Upper lobe of right lung (tissue), 1 donor: ENCODE measurements at places on chromosomes 11 and 22. TPM values are rescaled to one million over a fixed set of nuclear protein-coding genes. Genes with fewer than 3 reads are reported as not detected.
A peak's percentile ranks its signal among the peaks of the same experiment; 100 is the strongest.

DNA sequence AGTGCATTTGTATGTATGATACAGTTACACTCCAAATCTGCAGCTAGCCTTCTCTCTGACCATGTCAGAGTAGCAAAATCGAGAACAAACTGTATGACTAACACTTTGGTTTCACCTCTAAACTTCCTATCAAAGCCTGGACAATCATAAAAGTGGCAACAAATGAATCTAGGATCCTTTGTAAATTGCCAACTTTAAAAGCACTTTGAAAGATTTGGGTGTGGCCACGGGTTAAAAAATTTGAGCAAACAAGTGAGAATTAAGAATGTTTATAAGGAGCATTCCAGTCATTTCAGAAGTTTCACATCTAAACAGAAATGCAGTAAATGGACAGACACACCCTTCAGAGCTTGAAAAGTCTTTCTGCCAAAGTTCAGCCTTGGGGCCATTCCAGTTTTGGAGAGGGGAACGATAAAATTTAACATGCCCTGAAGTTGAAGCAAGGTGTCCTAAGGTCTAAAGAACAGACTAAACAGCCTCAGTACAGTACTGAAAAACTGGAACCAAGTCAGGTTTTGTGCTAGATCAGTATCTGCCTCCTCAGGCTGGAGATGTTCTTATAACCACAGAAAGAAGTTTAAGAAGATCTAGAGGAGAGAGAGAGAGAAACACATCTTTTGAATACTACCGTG, 181.9 kb upstream of the BDNF start:
- no peak for DNase-seq

GRCh38 chr11:100584201-100584985, 102.7 kb upstream of the ARHGAP42 start:
- DNase-seq = no peak

GRCh38 chr11:125226706-125227105, 62.2 kb downstream of the PKNOX2 start:
- no peak for DNase-seq

DNA sequence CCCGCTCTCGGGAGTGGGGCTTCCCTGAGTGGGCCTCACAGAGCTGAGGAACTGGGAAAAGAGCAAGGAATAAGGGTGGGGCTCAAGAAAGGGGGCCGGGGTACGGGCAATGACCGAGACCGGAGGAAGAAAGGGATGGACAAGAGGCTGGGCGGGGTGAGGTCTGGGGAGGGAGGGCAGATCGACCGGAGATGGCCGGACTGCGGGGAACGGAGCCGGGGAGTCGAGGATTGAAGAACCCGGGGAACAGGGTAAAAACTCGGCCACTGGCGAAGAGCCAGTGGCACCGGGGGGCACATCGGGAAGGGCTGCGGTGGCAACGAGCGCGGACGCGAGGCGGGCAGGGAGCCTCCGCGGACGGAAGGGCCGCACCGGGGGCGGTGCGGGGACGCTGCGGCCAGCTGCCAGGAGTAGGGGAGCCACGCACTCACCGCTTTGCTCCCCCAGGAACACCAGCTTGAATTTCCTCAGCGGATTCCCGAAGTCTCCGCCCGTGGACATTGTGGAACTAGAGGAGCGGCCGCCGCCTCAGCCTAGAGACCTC, 667 bp downstream of the RAB6A start:
- DNase-seq = peak; percentile 81

DNA sequence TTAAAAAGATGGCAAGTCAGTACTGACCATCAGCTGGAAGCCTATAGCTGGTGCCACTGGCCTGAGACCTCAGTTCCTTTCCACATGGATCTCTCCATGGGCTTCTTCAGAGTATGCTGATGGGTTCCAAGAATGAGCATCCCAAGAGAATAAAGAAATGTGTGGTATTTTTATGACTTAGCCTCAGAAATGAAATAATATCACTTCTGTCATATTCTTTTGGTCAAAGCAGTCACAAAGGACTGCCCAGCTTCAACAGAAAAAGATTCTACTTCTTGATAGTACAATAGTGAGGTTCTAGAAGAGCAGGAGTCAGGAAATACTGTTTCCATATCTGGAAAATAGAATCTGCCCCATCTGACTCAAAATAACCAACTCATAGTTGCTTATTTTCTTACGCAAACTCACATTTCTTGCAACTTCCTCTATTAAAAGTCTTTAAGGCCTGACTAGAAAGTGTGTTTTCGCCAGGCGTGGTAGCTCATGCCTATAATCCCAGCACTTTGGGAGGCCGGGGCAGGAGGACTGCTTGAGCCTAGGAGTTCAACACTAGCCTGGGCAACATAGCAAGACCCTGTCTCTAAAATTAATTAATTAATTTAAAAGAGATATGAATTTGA, 116.9 kb downstream of the SIK3 start:
- DNase-seq = no peak

DNA sequence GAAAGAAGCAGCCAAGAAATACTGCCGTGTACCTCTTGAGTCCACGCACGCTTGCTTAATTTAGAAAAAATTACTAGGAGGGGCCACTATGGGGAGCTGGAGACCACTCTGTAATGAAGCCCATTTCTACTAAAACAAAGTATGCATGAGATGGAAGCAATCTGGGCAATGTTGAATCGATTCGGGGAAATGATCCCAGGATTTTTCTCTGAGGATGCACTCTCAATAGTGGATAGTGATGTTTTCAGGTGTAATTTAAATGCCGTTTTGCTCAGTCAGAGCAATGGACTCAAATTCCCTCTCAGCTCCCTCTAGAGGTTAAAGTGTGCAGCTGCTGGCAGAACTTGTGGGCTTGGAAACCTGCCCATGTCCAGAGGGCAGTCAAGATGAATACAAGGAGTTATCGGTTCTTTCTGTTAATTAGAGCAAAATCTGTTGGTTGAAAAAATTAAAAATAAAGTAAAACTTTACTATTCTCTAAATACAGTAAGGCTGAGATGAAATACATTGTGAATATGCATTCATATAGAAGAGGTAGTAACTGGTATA, 64.1 kb downstream of the ME3 start:
- DNase-seq = peak; percentile 73

GRCh38 chr11:44388828-44389657, 79.1 kb upstream of the ALX4 start:
- peak; percentile 18 for DNase-seq

DNA sequence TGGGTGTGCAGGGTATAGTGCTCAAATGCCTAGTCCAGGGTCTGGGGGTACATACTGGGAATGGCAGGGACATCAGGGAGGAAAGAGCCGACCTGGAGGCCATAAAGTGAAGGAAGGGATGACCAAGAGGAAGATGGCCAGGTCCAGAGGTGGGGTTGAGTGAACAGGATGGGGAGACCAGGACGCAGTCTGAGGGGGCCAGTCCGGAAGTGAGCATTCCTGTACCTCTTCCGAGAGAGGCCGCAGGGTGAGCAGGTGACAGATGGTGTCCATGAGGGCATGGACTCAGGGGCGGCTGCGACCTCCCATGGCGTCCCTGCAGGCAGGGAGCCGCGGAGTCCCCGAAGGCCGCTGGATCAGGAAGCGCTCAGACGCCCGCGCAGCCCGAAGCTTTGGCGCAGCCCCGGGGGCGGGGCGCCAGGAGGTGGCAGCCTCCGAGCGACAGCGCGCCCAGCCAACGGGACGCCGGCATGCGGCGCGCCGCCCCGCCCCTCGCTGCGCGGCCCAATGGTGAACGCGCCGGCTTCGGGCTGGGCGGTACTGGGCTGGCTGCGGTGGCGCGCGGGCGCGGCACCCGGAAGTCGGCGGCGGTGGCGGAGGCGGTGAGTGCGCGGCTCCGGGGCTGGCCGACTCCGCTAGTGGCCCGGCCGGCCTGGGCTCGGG, at the start of gene TANGO2:
TSS of gene TANGO2 (plus strand) at position 578 of the 663 bp plus-strand sequence. CDS start 15,689 bp downstream, outside the sequence.
- DNase-seq = peak; percentile 96

GRCh38 chr11:1828542-1828941, 6.2 kb upstream of the SYT8 start:
- no peak for DNase-seq

DNA sequence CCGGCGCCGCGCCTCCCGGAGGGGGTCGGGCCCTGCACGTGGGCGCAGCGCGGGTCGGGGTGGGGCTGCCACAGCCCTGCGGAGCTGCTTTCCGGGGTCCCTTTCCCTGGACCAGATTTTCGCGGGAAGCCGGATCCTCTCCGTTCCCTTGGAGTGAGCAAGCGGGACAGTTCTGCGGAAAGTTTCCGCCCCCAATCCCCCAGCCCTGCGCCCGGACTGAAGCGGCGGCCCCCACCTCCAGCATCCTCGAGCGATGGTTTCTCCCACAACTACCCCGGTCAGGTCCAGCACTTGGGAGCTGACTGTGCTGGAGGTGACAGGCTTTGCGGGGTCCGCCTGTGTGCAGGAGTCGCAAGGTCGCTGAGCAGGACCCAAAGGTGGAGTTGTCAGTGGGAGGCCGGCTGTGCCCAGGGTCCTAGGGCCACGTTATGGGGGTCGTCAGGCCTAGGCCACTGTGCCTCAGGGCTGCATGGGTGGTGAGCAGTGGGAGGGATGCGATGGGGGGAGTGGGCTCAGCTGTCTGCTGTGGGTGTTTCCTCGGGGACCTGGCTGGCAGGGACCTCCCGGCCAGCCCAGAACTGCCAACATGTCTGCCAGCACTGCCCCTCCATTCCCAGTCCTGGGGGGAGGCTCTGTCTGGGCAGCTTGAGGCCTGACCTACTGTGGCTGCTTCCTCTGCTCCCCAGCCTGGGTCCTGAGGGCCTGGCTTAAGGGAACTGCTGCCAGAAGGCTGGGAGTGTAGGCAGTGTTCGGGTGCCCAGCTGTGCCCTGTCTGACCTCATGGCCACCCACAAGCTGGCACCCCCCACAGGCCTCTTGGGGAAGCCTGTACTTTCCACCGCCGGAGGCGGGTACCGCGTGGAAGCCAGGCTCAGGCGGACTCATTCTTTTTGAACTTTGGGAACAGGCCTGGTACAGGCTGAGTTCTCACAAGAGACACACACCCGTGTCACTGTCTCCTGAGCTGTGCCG, 726 bp downstream of the ST3GAL4 start:
- peak; percentile 80 for DNase-seq

GRCh38 chr11:65883786-65884715, 4.2 kb downstream of the FIBP start:
- no peak for DNase-seq

DNA sequence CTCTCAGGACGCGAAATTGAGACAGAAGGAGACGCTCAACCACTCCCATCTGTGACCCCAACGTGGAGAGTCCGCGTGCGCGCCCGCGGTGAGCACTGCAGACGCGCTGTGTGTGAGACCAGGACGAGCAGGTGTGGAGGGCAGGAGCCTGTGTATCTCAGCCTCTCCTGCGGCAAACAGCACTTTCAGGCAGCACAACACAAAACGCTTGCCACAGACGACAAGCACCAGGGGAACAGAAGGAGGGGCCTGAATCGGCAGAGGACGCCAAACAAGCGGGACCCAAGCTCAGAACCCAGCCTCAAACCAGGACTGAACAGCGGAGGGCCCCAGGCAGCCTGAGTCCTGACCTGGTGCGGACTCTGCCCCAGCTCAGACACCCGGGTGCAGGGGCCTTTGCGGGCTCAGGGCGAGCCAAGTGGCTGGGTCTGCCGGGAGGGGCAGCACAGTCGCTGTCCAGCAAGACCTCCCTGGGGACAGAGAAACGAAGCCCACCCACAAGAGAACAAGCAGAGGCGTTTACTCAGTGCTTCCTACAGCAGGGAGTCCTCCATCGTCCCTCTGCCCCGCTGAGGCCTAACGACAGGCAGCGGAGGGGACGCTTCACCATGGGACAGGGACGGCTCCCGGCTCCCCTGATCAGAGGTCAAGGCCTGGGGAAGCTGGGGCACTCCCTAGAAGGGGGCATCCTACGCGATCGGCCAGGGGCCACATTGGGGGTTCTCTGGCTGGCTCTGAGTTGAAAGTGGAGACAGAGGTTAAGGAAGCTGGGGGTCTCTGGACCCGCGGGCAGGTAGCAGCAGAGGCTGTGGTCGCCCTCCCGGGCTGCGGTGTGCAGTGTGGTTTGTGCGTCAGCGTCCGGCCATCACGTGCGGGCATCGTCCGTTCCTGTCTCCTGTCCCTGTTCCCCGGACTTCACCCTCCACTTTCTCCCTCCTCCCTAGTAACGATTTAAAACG, 560.8 kb downstream of the BRD1 start:
- no peak for DNase-seq

DNA sequence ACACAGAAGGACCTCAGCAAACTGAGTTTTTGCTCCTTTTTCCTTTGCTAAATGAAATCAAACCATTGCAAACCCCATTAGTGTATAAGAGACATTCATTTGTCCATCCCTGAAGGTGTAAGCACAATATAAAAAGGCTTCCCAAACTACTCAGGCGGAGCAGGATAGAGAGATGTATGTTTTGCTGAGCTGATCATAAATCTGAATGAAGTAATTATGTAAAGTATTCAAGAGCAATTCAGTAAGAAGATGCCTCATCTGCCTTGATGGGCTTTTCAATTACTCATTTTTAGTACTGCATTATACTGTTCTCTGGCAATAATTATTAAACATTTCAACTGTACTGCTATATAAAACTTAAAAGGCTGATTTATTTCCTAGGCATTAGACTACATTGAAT, 65.0 kb downstream of the SPON1 start:
- DNase-seq = no peak

DNA sequence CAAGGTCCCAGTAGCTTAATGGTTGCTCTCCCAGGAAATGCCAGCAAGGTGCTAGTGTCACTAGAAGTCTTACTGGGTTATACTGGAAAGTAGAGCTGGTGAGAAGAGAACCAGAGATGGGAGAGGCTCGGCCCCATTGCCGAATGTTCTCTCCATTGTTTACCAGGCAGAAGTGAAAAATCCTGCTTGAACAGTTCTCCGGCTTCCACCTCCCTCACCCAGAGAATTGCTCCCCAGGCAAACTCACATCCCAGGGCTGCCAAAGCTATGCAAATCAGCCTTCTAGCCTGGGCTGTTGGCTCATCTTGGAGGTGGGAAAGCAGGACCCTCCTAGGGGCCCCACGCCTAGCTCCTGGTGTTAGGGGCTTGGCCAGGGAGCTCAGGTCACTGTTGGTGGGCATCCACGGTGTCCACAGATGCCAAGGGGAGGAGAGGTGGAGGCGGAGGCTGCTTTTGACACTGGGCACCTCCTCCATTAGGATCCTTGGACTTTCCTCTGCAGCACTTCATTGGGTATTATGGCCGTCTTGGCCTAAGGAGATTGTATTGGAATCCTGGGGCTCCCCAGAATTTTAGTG, 20.1 kb downstream of the POU2F3 start:
- no peak for DNase-seq

DNA sequence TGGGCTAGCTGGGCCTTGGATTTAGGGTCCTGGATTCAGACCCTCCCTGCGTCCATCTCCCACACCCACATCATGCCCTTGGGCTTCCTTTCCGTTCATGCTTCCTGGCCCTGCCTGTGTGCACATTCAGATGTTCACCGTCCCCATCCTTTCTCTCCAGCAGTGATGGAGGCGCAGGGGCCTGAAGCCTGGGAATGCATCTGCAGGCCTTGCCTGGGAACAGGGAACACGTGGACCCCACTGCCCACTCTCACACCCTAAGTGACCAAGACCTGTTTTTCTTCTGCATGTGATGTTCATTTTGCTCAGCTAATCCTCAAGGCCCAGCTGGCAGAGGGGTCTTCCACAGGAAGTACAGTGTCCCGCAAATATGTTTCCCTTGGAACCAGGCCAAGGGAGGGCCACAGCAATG, 91.6 kb upstream of the PARVA start:
- DNase-seq = no peak

- DNase-seq = no peak
These were observed 5.4 kb downstream of the RAB38 start for GRCh38 chr11:88169881-88170280.

Gene OR2AT4
- not detected for total RNA-seq

Gene PIK3IP1
- 56.4 TPM for total RNA-seq

Gene MPZL2
- total RNA-seq = 119 TPM

Gene DDX25
- 0.46 TPM for total RNA-seq

Gene LPXN
- total RNA-seq = 46.5 TPM

Gene FOLR2
- total RNA-seq = 22.8 TPM

Gene AP5B1
- 35.6 TPM for total RNA-seq

Gene MYBPC3
- 0.96 TPM for total RNA-seq

Gene APOBEC3G
- total RNA-seq = 16.1 TPM
